ENCODE measurements at places on chromosomes 3 and 15.

DNA sequence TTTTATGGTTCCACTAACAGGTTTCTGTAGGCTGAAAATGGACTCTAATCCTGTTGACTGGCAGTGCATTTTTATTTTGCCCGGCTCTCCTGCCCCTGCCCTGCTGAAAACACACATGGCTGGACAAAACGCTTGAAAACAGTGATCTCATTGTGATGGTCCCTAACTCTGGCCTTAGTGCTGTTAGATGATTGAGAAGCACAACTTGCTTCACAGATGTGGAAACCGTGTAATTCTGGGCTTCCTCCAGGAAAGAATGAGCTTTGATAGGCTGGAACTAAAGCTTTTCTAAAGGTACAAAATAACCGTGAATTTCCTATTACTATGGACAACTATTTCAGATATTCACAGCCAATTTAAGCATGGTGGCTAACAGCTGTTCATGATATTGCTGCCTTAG lies 121.4 kb downstream of the VGLL3 start:
- DNase-seq, result no peak

DNA sequence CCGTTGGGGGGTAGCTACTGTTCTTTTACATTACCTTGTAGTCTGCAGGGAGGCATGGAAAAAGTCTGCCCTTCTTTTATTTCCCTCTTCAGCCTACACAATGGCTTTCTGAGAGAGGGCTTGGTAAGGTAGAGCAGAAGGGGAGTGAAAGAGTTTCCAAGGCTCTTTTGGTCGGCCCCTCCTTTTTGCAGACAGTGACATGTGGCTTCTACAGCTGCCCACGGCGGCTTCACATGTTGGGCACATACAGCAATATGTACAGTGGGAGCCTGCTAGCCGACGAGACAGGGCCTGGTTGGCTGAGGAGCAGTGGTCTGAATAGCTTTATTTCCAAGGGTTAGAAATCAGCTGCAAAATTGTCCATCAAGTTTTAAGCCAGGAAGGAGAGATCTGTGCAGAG lies 4.0 kb downstream of the INAFM2 start:
- no peak for DNase-seq

DNA sequence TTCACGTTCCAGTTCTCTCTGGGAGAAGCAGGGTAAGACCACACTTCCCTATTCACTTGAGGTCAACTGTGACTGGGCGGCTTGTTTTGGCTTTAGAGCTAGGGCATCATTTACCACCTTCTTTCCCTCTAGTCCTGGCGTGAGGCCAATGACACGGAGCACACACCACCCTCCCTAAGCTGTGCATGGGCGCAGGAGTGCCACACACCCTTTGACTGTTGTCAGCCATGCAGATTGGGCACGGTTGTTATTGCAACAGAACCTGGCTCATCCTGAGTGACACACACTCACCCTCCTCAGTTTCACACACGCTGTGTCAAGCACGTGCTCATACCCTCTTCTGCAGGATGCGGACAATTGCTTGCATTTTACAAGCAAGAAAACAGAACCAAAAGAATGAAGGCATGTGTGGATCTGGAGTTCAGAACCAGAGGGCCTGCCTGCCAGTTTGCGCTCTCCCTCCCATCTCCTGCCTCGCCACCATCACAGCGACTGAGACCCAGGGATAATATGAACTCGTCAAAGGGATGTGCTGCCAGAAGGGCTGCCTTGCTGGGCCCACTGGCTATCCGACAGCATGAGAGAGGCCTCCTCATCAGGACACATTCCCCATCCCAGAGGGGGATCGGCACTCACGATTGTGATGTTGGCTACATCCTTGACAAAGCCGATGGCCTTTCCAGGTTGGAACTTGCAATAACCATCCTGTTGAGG lies 17.6 kb downstream of the CTSH start:
- no peak for DNase-seq

DNA sequence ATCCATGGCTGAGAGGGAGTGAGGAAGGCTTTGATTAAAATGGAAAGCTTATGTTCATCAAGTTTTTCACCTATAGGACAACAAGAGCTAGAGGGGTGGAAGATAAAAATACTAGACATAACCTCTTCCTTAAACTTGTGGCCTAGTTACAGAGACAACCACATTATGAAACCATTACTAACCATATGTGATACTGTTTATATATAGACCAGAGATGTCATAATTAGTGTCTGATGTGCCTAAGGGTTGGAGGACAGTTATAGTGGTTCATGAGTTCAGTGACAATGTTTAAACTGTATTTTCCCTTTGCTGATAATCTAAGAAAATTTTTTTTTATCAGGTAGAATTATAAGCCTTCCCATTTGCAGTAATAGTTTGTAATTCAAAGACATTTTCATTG lies 23.7 kb downstream of the PHLDB2 start:
- no peak for DNase-seq

GRCh38 chr3:42497009-42497731 lies 5.3 kb upstream of the VIPR1 start:
- DNase-seq, result peak; percentile 13

DNA sequence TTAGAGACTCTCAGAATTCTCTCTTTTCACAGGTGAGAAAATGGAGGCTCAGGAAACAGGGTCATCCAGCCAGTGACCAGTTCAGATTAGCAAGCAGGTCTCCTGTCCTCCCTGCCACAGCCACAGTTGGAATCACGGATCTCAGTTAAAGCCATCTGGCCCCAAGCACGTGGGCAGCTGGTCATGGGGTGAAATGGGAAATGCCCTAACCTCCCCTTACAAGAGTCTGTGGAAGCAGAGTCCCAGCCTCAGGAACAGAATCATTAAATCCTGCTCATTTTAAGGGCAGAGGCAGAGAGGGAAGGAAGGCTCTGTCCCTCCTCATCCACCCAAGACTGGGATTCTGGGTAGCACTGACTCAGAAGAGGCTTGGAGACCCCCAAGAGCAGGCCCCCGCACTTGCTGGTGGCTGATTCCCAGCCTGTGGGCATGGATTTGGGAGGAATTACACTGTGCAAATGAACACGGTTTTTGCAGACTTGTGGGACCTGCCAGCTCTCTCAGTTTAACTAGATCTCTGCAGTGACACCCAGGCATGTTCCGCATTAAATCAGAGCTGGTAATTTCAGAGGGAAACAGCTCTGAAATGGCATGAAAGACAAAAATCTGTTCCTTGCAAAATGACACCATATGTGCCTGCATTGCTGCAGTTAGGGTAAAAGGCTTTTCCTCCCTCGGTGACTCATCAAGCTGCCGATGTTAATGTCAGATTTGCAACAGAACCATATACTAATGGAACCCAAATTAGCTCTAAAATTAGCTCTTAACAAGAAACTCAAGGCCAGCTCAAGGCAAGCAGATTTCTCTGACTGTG lies 89.0 kb downstream of the BDH1 start:
- DNase-seq, result no peak

DNA sequence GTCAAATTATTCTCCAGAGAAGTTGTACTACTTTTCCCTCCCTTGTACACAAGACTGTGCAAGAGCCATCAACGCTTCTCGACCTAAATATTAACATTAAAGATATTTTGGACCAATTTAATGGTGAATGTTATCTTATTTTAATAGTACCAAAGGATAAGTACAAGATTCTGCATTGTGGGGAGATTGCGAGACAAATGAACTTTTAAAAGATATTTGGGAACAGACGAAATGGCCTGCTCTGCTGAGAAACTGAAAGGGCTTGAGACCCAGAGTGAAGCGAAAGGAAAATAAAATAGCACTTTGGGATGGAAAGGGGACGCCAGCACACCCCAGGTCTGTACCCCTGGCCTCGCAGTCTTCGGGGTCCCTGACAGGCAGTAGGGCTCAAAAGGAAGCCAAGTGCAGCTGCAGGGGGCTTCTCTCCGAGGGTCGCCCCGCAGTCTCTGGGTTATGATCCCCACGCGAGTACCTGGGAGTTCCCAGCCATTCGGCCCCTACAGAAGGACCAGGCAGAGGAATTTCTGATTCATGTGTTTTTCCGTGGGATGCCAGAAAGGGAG lies 97.6 kb upstream of the VGLL3 start:
- DNase-seq, result no peak

DNA sequence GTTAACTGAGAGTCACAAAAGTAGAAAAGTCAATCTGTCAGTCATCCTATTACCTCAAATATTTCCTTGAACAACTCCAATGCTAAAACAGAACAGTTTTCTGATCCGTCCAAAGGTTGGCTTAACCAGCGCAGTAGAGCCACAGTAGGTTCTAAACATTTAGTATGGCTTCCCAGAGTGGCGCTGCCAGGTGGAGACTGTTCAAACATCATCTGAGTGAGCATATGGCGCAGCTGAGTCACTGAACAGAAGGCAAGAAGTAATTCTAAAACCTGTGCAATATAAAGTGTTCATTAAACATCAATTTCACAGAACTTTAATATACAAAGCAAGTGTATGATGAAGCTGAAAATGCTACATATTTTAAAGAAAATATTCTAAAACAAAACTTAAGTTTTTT lies 19.9 kb downstream of the CIP2A start:
- DNase-seq, result no peak
